ENCODE measurements at places on chromosomes 16 and 17.

DNA sequence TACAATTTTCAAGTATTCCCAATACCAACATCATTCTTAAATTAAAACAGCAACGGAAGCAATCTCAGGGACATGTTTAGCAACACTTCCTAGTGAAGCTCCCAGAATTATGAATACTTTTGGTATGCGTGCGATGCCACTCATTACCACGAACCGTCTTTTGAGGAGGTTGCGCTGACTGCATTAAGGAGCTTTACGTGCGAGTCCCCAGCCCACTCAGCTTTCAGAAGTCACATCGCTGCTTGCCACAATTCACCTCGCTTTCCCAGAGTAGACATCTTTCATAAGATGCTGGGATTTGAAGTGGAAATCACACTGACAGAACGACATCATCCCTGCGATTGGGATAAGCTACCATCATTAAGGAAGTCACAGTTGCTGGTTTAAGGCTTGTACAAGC is 441.6 kb upstream of the HSBP1 start:
- DNase-seq, result no peak

DNA sequence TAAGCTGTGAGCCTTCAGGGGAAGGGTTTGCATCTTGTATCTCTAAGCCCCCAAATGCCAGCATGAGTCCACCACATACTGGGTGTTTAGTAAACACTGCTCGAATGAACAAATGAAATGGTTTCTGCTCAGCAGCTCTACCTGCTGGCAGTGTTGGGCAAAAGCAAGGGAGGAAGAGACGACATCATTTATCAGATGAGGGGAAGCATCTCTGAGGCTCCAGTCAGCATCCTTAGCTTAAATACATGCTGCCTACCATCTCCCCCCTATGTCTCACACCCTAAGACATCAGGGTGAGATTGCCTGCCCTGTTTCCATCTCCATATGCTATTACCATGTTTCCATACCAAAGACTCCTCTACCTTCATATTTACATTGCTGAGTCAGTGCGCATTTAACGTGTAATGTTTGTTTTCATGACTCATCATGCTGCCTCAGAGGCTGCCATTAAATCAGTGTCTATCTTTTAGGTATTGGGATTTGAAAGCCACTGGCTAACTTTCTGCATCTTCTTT is 379.8 kb downstream of the UTP18 start:
- DNase-seq, result peak; percentile 36

DNA sequence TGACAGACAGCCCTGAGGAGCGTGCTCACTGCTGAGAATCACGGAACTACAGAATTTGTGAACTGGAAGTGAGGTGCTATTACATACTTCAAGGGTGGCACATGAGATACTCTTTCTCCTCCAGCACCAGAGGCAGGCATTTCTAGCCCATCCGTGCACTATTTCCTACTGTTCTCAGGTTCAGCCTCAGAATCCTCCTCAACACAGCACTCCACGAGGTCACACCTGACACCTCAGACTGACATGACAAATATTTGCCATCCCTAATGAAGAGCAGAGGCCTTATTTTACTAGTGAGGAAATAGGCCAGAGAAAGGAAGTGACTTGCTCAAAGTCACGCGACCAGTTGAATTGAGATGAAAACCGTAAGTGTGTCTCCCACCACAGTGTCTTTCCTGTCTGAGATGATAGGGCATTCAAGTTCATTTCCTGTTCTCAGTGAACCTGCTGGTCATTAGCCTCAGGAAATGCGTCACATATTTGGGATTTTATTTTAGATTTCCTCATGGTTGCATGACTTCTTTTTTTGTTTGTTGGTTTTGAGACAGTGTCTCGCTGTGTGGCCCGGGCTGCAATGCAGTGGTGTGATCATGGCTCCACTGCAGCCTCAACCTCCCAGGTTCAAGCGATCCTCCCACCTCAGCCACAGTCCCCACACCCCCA is 23.6 kb downstream of the SEZ6 start:
- DNase-seq, result peak; percentile 73

- DNase-seq, result no peak
Measured at GRCh38 chr17:75194879-75195278, 10.6 kb upstream of the NUP85 start.

GRCh38 chr16:30662449-30662848 is 4.2 kb downstream of the FBRS start:
- DNase-seq, result no peak

DNA sequence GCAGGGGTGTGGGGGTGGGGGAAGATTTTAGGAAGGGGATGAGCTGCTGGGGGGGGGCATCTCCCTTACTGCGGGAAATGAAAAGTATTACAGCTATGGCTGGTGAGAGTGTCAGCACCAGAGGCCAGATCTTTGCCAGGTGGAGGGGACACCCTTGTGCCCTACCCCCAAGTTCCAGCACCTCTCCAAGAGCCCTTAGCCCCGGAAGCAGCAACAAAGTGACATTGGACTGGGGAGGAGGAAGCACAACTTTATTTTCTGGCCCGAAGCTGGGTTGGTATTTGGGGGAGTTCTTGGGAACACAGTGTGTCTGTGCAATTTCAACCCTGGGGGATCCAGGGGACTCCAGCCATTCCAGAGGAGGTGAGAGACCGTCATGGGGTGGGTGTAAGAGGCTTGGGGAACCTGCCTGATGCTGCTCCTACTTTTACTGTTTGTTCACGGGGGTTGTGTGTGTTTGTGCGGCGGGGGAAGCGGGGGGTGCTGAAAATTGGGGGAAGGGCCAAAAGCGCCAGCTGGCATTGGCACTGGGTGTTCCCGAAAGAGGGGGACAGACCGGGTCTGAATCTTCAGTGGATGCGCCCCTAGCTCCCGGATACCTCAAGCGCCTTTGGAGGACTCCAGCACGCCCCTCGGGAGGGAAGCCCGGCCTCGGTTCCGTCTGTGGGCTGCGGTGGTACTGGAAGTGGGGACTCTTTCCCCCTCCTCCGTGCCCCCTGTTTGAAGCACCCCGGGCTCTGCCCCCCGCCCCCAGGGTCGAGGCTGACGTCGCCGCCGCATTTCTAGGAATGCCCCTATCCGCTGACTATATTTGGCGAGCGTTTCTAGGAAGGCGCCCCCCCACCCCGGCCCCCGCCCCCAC is 230.3 kb downstream of the MRTFB start:
- DNase-seq, result no peak

GRCh38 chr16:5615868-5616642 is 518.5 kb upstream of the EEF2KMT start:
- peak; percentile 62 for DNase-seq

GRCh38 chr17:48236681-48237134 is 129.1 kb downstream of the SNX11 start:
- no peak for DNase-seq

- no peak for DNase-seq
Measured at GRCh38 chr17:42214156-42214555, 19.9 kb upstream of the GHDC start.

DNA sequence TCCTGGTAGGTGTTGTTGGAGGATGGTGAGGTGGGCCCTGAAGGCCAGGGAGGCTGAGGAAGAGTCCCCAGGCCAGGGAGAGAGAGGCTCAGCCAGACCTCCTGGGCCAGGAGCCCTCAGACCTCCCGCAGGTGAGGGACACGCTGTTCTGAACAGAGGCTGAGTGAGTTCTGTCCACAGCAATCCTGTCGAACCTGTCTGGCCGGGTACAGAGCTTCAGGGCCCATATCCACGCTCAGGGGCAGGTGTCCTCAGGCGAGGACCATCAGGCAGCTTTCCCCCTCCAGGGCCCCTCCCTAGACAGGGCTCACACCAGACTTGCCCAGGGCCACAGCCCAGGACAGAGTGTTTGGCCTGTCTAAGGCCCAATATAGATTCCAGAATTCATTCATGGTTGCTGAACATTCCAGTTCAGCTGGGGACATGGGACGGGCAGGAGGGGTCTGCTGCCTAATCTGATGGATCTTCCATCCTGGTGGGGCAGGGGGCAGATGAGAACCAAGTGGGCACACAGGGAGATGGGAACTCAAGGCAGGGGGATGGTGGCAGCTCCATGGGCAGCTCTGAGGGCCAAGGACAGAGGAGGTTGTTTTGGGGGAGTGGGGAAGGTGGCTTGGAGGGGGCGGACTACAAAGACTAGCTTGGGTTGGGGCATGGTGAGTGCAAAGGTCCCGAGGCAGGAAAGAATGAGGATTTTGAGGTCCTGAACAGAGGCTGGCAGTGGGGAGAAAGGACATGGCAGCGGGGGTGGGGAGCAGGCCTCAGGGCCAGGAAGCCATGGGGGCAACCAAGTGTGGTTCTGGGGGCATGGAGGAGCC is 23.4 kb upstream of the MPRIP start:
- no peak for DNase-seq

- DNase-seq, result peak; percentile 12
Measured at GRCh38 chr17:43171586-43172487, 823 bp downstream of the NBR1 start.

- no peak for DNase-seq
Measured at GRCh38 chr17:44781551-44782325, 22.9 kb downstream of the ADAM11 start.

DNA sequence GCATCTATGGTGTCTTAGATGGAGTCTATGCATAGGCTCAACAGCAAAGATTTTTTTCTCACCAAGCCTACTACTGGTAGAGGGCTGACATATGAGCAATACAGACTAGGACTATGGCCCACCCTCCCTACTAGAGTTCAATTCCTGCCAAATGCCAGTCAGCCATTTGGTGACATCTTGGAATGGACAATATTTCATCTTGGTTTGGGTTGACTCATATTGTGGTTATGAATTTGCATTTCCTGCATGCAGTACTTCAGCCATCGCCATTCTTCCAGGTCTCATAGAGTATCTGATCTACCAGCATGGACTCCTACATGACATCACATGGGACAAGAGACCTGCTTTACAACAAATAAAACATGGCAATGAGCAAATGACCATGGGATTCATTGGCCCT is 778.1 kb upstream of the SOX9 start:
- no peak for DNase-seq

GRCh38 chr16:11394593-11394960 is 49.3 kb downstream of the RMI2 start:
- no peak for DNase-seq

DNA sequence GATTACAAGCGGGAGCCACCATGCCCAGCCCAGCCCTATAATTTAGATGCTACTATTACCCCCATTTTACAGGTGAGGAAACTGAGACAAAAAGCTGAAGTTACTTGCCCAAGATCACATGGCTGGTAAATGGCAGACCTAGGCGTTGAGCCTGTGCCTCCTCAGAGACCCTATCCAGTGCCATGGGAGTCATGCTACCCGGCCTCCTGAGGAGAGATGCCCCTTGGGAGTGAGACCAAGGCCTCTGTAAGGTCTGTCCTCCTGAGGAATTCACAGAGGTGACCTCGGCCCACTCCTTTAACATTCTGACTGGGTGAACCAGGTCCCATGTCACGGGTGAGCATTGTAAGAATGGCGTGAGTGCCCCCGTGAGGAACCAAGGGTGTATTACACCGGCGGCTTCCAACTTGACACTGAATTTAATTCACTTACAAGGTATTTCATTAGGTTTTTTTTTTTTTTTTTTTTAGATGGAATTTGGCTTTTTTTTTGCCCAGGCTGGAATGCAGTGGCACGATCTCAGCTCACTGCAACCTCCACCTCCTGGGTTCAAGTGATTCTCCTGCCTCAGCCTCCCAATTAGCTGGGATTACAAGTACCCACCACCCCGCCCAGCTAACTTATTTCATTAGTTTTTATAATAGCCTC is 95.7 kb downstream of the ABCC6 start:
- peak; percentile 75 for DNase-seq

DNA sequence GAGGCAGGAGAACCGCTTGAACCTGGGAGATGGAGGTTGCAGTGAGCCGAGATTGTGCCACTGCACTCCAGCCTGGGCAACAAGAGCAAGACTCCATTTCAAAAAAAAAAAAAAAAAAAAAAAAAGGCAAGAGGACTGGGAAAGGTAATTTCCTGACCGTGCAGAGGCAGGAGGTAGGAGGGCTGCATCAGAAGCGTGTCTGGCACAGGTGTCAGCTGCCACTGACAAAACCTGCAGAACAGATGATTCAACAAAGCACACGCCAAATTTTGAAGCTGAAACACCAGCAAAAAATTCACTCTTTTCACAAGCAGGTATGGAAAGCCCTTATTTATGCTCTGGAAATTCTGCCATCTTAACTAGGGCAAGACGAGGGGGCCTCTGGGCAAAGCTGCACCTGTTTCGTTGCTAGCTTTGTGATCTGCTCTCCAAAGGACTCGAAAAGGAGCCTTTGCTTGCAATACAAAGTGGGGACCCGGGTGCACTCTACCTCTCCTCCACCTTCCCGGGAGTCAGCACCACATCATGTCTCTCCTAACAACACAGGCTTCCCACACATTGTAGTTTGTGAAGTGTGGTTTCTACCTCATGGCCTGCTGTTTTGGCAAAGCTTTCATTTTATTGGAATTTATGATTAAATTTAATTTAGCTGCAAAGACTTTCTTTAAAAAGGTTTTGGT is 33.7 kb downstream of the USP22 start:
- no peak for DNase-seq

GRCh38 chr17:51427323-51427811 is 167.0 kb downstream of the UTP18 start:
- DNase-seq, result peak; percentile 8

- no peak for DNase-seq
Measured at GRCh38 chr16:86827521-86827920, 249.2 kb downstream of the FOXL1 start.

DNA sequence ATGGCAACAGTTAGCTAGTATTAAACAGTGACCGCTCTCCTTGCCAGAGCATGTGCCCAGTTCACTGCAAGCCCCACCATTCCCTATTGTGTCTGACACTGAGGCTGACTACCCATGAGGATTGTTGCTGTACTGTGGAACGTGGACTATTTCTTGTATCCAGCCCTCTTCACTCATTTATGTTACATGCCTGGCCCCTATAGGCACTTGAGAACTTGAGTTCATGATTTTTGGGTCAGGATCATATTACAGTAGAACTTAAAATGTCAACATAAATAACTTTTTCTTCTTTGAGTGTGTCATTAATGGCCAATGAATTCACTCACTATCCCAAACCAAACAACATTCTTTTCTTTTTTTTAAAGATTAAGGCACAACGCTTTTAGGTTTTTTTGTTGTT is 55.7 kb downstream of the LYRM1 start:
- no peak for DNase-seq

GRCh38 chr17:17847726-17848125 is 10.9 kb upstream of the SREBF1 start:
- DNase-seq, result no peak

- no peak for DNase-seq
Measured at GRCh38 chr16:30503403-30504296, 22.7 kb downstream of the ZNF768 start.
